ENCODE measurements at places on chromosomes 4 and X. TPM values are rescaled to one million over a fixed set of nuclear protein-coding genes. Genes with fewer than 3 reads are reported as not detected.

GYPE gene
- 0.44 TPM for total RNA-seq

TLL1 gene
- total RNA-seq: 12.5 TPM

RHOXF1 gene
- total RNA-seq: not detected

GPRASP2 gene
- total RNA-seq: 9.6 TPM

PDE6B gene
- total RNA-seq: 6.9 TPM

CDKL5 gene
- total RNA-seq: 1.1 TPM

PTCHD1 gene
- not detected for total RNA-seq

TEX11 gene
- total RNA-seq: not detected
